ENCODE measurements at places on chromosomes 1 and 21.

DNA sequence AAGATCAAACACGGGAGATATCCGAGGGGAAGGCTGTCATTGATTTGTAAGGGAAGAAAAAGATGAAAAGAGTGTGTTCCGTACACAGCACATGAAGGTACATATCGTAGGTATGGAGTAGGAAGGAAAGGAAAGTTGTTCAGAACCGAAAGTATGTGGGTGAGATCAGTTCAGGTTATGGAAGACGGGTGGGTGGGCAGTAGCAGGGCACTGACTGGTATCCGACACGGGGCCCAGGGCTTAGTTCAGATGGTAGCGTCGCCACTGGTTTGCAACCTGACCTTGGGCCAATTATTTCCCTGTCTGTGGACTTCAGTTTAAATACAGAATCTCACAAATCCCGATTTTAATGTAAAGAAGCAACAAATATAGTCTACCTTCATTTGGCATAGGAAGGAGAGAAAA, 27.8 kb upstream of the A3GALT2 start:
- DNase-seq, result no peak

DNA sequence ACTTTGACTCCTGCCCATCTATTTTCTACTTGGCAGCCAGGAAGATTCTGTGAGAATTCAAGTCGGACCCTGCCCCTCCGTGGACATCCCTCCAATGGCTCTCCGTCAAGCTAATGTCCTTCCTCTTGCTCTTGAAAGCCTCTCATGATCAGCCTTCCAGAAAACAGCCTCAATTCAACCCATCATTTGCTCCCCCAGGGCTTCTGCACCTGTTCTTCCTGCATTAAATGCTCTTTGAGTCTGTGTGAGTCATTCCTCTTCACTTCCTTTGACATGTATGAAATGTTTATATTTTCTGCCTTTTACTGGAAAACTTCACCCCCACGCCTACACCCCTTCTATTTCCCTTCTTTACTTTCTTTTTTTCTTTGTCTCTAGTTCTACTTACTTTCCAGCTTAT, 734.1 kb upstream of the ZP4 start:
- no peak for DNase-seq

- no peak for DNase-seq
Observed at GRCh38 chr21:36104317-36105300, 30.3 kb upstream of the CBR3 start.

GRCh38 chr21:33401630-33401992, 1.6 kb upstream of the IFNGR2 start:
- DNase-seq, result no peak

- no peak for DNase-seq
Observed at GRCh38 chr1:204971517-204972336, 71.3 kb upstream of the CNTN2 start.

DNA sequence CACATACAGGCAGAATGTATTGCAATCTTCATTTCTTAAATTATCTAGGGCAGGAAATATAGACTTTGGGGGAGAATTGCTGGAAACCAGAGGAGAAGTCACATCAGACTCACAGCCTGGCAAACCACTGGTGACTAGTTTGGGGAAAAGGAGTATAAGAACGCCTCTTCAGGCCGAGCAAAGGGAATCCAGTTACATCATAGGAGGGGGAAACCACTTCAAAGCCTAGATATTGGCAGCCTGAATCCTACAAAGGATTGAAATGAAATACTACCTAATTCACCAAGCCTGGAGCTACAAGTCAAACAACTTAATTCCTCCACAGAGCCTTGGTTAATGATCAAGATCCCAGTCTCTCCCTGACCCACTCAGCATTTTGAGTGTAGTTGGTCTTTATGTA, 121.7 kb downstream of the SLC30A10 start:
- DNase-seq, result no peak

GRCh38 chr1:21913763-21914162, 23.3 kb downstream of the HSPG2 start:
- DNase-seq, result no peak

DNA sequence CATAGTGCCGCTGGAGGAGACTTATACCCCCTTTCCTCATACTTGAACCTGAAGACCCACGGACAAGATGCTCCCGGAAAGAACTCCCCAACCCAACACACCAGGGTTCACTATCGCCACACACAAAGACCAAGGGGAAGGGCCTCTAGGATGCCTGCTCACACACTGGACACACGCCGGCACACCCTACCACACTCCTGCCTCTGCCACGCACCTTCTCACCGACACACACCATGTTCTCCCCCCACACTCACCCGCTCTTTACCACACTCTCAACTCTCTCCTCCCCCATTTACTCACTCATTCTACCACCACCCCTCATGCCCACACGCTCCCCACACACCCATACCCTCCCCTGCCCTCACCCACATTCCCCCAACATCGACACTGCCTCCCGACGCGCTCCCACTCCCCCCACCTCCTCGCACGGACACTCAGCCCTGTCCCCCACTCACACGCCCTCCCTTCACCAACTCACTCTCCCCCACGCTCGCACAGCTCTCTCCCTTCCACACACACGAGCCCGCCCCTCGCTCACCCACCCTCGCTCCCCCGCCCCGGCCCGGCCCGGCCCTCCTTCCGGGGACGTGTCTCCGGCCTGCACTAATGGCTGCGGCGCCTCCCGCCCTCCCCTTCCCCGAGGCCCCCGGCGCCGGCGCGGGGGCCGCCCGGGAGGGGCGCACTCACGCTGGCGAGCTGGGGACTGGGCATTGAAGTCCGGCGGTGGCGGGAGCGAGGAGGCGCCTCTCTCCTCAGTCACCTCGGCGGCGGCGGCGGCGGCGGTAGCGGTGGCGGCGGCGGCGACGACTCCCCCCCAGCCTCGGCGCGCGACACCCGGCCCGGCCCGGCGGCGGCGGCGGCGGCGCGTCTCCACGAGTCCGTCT, 626 bp downstream of the PTP4A2 start:
- DNase-seq, result peak; percentile 83

GRCh38 chr1:153791648-153792253, 16.5 kb downstream of the SLC27A3 start:
- DNase-seq, result no peak

DNA sequence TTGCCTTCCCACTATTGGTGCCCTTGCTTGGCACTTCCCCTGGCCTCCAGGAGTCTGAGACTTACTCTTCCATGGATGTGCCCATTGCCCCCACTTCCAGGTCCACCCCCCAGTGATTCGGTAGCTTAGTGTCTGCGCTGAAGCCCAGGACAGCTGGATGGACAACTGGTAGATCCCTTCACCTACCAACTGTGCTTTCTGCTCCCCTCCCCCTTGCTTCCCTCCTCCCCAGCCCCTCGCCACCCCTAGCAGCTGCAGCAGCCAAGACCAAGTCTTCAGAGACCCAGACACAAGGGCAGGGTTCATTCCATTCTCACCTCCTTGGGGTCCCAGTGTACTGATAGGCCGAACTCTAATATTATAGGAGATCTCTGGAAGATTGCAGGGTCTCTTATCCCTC, 6.9 kb downstream of the LMNA start:
- no peak for DNase-seq

GRCh38 chr1:116762781-116763115, 8.5 kb downstream of the CD2 start:
- no peak for DNase-seq

- no peak for DNase-seq
Observed at GRCh38 chr1:95035536-95035935, 37.2 kb downstream of the ALG14 start.

DNA sequence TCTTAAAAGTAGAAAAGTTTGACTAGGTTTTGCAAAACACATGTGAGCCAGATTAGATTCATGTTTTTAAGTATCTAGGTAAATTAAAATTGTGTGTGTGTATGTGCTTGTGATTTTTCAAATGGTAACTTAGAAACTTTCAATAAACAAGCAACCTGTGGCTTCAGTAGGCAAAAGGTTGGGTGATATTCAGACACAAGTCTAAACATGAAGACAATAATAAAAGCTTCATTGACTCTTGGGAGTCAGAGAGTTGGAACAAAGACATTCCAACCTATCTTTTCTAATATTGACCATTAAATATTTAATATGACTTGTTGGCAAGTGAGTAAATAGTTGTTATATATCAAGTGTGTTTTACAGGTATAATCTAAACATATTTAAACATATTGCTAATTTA, 1049.6 kb upstream of the ADGRL4 start:
- no peak for DNase-seq

GRCh38 chr1:1069056-1069710, 4.9 kb downstream of the RNF223 start:
- DNase-seq, result peak; percentile 95
